Stimulated activated CD4-positive, alpha-beta T cell treated with anti-CD3 and anti-CD28 coated beads, TNF-alpha, amount 100 ng/mL, for 24 hours (primary cell): ENCODE measurements at places on chromosomes 11 and 22.

- DNase-seq: no peak
Measured at GRCh38 chr22:42769574-42770447, 49.1 kb upstream of the A4GALT start.

DNA sequence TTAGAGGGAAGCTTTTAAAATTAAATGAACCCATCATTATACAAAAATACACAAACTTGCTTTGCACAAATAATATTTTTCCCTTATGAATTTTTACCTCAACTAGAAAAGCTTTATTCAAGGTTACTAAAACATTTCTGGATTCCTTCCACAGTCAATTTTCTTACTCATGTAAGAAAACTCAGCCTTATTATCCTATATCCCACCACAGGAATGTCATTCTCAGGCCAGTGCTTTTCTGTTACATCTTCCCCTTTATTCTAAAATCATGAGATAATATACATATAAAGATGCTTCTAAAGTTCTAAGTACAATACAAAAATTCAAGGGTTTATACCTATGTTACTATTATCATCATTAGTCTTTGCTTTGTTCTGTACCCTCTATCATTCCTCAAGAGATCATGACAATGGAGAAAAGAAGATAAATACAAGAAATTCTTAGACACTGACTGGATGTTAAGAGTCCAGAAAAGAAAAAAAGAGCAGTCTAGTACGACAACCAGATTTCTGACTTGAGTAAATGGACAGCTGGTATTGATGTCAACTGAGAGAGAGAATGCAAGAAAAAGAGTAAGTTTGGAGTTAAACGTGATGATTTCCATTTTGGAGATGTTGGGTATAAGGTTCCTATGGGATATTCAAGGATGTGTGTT, 60.3 kb downstream of the MTMR2 start:
- DNase-seq: no peak

DNA sequence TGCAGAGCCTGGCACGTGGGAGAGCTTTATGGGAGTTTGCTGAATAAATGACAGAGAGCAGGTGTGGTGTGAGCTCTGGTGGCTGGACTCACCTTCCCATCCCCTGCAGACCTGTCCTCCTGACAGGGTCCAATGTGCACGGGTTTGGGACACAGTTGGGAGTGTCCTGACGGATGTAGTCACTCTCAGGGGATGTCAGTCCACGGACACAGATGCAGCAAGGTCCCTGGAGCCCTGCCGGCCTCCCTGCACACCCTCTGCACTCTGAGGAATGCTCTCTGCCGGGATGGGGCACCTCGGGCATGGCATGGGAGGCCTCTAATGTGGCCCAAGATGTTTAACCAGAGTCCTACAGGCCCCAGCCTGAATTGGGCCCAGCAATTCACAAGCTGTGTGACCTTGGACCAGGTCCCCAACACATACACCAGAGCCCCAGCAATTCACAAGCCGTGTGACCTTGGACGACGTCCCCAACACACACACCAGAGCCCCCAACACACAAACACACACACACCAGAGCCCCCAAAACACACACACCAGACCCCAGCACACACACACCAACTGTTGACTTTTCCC, 30.0 kb upstream of the RFPL3 start:
- DNase-seq: no peak

DNA sequence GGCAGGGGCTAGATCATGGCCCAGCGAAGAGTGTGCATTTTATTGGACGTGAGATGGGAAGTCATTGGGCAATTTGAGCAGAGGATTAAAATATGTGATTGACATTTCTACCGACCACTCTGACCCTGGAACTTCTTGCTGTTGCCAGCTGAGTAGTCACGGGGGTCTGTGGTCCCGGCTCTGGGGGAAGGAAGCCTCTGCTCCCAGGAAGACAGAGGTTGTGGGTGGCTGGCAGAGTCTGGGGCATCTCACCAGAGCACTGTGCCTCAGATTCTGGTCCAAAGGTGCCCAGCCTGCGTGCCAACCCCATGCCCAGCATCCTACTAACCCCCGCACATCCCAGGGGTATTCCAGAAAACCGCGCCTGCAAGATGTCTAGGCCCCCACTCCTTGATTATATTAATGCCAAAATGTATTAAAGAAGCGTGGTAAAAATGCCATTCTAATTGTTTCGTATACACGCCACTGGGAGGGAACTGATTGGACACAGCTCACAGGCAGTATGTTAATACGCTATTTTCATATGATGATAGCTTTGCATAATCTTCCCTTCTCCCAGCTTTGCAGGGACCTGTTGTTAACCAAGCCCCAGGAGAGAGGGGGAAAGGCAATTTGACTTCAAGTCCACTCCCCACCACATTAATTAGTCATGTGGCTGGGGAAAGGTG, 25.3 kb upstream of the LMO1 start:
- no peak for DNase-seq

DNA sequence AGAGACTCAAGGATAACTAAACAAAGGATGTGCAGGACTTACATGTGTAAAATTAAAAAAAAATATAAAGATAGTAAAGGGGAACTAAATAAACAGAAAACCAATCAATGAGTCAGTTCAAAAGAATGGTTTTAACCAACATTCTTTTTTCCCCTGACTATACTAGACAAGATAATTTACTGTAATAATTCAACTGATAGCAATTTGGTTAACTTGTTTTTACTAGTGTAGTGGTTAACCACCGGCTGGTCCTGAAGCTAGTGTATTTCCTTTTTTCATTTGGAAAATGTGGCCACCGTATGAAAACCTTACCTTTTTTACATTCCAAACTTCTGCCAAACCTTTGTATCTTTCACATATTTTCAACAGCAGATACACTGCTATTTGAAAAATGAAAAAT, 123.1 kb downstream of the ARHGAP42 start:
- DNase-seq: no peak

DNA sequence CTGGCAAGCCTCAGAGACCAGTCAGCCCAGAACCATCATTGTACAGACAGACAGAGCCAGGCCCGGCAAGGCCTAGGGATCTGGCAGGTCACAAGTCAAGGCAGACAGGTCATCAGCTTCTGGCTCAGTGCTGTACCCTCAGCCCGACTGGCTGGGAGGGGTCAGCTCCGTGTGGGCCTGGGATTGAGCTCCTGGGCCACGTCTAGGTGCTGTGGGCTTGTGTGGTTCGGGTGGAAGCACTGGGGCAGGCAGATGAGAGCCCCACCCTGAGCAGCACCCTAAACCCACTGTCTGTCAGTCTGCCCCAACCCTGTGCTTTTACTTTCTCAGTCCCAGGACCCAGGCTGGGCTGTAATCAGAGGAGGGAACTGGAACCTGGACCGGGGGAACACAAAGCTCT, 26.9 kb upstream of the P2RY2 start:
- DNase-seq: no peak

GRCh38 chr11:87036756-87037449, 831 bp upstream of the TMEM135 start:
- DNase-seq: no peak
